ENCODE measurements at places on chromosomes 4 and X.

GRCh38 chr4:139253713-139254112 lies 26.3 kb downstream of the MGARP start:
- DNase-seq: no peak

DNA sequence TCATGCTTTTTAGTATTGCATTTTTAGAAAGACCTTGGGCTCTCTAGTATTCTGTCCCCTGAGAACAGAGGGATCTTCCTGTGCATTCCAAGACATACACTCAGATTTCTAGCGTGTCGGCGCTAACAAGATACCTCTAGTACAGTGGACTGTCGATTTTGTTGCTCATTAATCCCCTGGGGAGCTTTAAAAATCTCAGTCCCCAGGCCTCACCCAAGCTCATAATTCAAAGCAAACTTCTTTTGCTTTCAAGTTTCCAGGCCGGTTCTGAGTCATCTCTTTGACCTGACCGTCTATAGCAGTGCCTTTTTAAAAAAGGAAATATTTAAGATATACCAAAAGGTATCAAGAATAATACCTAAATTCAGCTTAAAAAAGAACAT lies 137.0 kb downstream of the AMMECR1 start:
- no peak for DNase-seq

GRCh38 chr4:53780736-53781400 lies 189.6 kb upstream of the LNX1 start:
- DNase-seq: no peak

DNA sequence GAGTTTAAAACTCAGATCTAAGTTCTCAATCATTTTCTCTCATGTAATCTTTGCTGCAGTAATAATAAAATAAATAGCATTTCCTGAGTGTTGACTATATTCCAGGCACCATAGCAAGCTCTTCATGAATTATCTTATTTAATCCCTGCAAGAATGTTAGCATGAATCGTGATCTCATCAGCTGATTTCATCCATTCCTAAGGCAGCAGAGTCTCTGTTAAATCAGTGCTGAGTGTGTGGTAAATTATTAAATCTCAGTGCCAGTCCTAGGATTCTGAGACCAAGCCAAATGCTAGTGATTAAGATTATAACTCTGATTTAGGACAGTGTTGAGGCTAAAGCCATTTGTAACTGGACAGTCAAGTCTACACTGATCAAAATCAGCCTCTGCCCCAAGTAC lies 240.3 kb upstream of the TAPT1 start:
- DNase-seq: no peak

GRCh38 chr4:650461-650860 lies 23.6 kb downstream of the ATP5ME start:
- DNase-seq: no peak

GRCh38 chr4:76090241-76090691 lies 15.8 kb downstream of the ART3 start:
- peak; percentile 93 for DNase-seq

DNA sequence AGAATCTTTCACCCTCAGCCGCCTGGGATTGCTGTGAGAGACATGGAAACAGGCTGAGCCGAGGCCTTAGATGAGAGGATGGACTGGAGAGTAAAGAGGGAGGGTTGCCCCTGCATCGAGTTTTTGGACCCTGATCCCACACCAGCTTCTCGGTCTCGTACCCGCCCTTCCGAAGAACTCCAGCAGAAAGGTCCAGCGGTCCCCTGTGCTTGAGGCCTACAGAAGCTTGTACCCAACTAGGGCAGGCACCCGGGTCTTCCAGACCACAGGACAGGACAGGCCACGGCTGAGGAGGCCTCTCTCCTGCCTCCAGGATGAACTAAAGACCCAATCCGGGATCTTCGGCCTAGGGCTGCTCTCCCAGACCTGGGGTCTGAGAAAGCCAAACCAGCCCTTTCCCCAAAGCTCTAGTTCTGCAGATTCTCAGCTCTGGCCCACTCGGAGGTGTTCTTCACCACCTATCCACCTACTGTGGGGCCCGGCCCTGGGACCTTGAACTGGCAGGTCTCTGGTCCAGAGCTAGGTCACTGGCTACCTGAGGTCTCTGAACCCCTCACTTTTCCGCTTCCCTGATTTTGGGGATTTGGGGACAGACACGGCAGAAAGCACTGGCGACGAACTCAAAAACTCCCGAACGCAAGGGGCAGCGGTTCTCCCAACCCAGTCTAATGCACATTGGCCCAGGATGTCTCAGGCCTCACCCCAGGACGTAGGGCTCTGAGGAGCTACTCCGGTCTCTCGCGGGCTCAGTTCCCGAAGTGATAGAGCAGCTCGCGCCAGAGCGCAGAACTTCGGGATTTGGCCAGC lies 1.1 kb downstream of the NKX3-2 start:
- DNase-seq: no peak

GRCh38 chr4:149141391-149141790 lies 674.3 kb downstream of the IQCM start:
- no peak for DNase-seq

GRCh38 chrX:117508021-117508420 lies 608.6 kb downstream of the KLHL13 start:
- no peak for DNase-seq

DNA sequence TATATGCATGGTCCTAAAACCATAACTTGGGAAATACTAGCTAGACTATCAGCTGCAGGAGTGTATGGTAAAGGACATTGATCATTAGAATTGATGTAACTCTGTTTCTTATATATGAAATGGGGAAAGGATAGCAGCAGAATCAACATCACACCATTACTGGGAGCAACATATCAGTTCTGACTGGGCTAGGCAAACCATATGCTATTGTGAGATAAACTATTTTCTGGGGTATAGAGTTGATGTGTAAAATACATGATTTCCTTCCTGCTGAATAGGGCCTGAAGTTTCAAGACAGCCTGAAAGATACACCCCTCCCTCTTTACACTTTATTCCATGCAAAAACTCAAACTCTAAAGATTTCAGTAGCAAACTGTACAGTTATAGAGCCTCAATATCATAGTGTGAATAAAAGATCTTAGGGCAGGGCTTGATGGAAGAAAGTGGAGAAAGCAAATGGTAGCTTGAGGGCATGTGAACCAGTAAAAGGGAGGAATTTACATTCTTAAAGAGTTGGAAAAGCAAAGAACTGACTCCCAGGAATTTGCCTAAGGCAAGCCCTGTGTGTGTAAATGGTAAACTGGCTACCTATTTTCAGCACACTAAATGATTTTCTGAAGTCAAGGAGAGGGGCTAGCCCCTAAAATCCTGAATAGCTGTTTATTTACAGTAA lies 404.1 kb downstream of the MAPK10 start:
- DNase-seq: peak; percentile 55

- no peak for DNase-seq
These were observed 586.1 kb downstream of the GBA3 start for GRCh38 chr4:23278845-23279244.

DNA sequence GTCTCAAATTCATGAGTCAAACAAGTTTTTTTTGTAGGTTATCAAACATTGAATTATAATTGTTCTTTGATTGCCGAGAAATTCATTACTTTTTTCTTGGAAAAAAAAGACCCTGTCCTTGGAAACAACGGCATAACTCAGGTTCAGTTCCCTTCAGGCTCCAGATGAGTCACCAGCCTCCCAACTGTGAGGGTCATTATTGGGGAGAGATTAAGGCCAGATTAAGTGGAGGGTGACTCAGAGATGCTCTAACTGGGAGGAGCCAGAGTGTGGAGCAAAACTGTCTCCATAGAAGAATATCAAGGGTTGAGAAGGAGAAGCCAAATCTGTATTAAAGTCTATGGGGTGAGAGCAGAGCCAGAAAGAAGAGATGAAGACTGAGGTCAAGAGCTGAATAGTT lies 9.6 kb downstream of the ADGRG4 start:
- DNase-seq: peak; percentile 48

GRCh38 chr4:162523171-162523570 lies 359.4 kb upstream of the FSTL5 start:
- DNase-seq: no peak

- no peak for DNase-seq
These were observed 110.1 kb downstream of the LARP7 start for GRCh38 chr4:112747036-112747435.

DNA sequence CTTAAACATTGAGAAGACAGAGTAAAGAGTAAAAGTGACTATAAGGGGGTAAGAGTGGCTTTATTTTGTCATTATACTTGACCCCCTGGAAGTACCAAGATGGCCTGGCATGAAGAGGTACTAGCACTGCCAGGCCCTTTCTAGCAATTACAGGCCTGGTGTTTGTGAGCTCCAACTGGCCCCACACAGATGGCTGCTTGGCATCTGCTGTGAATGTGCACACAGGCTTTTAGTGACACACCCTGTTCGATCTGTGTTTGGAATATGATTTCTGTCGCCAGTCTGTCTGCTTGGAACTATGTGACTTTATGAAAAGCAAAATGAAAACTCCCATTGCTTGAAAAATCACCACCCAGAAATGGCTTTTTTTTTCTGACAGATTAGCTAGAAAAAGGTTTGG lies 123.3 kb downstream of the CLCN4 start:
- DNase-seq: no peak

- DNase-seq: no peak
These were observed 25.0 kb downstream of the COL4A5 start for GRCh38 chrX:108464604-108465003.

DNA sequence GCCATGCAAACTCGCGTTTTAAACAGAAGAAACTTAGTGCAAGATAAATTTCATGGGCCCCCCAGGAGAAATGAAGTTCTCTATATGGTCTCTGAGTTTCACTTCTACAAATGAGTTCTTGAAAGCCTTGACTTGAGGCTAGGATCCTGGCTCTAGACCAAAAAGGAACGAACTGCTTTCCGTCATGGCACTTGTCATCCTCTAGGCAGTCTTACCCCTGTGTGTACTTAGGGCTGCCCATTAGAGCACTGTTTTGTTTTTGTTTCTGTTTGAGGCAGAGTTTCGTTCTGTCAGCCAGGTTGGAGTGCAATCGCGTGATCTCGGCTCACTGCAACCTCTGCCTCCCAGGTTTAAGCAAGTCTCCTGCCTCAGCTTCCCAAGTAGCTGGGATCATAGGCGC lies 29.0 kb downstream of the RNF4 start:
- DNase-seq: no peak

GRCh38 chr4:72505314-72505744 lies 63.7 kb downstream of the ADAMTS3 start:
- peak; percentile 49 for DNase-seq

DNA sequence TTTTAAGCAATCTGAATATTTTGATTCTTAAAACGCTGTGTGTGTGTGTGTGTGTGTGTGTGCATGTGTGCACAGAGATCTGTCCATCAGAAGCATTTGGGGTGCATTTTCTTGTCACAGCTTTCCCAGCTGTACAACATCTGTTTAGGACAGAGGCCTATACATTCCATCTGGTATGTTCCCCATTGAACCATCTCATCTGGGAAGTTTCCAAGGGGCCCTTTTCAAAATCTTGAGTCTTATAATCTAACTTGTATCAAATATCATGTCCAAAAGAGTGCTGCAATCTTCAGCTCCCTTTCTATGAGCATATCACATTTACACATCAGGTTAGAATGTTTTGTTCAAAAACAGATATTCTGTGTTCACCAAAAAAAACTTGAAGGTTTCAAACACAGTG lies 16.5 kb upstream of the MID1 start:
- DNase-seq: no peak

DNA sequence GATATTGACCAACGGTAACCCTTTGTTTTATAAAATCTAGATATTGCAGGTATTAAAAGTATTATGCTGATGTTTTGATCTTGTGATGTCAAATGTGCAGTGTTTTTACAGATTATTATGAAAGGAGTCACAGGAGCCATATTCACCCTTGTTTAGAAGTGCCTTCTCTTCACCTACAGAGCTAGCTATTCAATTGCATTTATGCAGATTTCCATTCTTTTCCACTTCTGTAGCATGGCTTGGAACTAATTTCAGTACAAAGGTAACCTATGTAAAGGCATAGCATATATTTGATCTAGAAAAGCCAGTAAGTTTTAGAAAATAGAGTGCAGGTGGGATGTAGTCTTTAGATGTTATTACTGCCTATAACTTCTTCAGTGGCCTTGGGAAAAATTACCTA lies 176.2 kb downstream of the GABRB1 start:
- DNase-seq: no peak

- DNase-seq: no peak
These were observed 94.1 kb downstream of the IRS4 start for GRCh38 chrX:108642273-108642628.

GRCh38 chr4:54940996-54941865 lies 184.2 kb downstream of the KDR start:
- no peak for DNase-seq

- DNase-seq: peak; percentile 93
These were observed 21.4 kb upstream of the NOX1 start for GRCh38 chrX:100895365-100896075.

- DNase-seq: no peak
These were observed 13.5 kb upstream of the WFS1 start for GRCh38 chr4:6256141-6256540.

- DNase-seq: peak; percentile 87
These were observed 223.1 kb downstream of the KDR start for GRCh38 chr4:54902271-54902670.

- no peak for DNase-seq
These were observed 100.5 kb downstream of the POU4F2 start for GRCh38 chr4:146739182-146739581.

DNA sequence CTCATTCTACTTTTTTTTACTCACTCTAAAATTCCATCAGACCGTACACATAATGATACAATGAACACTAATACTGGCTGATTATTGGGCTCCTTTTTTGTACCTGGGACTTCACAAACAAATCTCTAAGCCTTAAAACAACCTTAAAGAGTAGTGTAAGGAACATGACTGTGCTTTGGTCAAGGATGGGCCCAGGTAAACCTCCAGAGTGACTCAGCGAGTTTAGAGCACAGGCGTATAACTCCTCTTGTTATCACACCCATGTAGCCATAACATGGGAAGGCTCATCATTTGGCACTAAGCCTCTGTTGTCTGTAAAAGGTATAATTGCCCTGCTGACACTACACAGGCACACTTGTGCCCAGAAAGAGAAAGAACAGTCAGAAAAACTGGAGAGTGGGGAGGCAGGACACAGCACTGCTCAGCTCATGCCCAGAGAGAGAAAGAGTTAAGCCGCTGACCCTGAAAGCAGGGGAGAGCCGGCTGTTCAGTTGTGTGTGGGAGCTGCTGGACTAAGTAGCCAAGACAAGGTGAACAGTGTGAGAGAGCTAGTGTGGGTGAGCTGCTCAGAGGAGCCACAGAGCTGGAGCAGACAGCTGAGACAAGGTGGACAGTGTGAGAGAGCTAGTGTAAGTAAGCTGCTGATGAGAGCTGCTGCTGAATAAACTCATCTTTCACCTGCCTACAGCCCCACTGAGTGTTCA lies 319.6 kb upstream of the BMP3 start:
- DNase-seq: peak; percentile 7

DNA sequence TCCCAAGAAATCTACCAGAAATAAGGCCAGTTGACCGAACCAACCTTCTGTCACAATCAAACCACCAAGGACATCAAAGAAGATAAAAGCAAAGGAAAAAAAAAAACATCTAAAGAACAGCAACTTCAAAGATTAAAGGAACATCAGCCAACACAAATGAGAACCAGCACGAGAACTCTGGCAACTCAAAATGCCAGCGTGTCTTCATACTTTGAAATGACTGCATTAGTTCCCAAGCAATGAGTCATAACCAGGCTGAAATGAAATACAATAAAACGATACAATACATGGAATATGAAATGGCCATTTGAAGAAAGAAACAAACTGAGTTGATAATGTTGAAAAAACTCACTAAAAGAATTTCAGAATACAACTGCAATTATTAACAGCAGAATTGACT lies 611.6 kb upstream of the GRIA3 start:
- DNase-seq: no peak

Measured in foreskin keratinocyte (primary cell).